Fibroblast of skin of scalp (primary cell): ENCODE measurements at places on chromosomes 3 and 15.

DNA sequence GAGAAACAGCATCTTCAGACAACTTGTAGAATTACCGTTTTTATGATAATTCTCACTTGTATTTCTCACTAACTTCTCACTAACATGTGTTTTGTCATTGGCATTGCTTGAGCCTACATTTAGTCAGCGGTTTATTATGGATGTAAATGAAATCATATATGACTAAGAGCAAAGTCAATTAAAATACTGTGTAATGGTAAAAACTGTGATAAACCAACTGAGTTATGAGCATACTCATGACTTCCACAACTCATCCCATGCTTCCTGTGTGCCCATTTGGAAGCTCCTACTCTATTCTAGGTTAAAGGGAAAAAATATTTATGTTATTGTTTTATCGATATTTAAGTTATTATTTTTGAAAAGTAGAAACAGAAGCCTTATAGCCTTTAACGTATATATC is 12.8 kb downstream of the PXK start:
- no peak for DNase-seq

DNA sequence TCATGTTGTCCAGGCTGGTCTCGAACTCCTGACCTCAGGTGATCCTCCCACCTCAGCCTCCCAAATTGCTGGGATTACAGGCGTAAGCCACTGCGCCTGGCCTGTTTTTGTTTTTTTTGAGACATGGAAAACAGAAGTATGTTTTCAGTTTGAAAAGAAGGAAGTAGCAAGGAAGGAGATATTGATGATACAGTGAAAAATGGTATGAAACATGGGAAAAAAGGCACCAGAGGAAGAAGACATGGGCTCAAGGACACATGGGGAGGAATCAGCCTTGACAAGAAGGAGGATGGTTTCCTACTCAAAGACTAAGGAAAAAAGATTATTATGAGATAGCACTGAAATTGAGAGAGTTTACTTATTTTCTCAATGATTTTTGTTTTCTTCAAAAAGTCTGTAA is 30.7 kb downstream of the FMN1 start:
- no peak for DNase-seq

DNA sequence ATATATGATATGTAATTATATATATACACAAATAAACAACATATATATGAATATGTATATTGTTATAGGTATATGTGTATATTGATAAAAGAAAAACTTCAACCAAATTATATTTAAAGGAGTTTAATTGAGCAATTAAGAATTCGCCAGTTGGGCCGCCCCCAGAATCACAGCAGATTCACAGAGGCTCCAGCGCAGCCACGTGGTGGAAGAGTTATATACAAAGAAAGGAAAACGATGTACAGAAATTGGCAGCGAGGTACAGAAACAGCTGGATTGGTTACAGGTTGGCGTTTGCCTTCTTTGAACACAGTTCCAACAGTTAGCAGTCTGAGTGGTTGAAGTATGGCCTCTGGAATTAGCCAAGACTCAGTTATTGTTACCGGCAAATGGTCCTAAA is 137.3 kb upstream of the SLC24A5 start:
- DNase-seq = no peak

DNA sequence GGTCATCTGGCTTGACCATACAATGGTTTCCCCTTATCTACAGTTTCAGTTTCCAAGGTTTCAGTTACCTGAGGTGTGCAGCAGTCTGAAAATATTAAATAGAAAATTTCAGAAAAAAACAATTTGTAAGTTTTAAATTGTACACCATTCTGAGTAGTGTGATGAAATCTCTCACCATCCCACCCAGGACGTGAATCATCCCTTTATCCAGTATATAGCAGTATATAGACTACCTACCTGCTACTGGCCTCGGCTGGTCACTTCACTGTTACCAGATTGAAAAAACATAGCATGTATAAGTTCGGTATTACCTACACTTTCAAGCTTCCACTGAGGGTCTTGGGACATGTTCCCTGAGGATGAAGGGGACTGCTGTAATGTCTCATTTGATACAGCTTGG is 12.0 kb downstream of the ARIH1 start:
- DNase-seq = no peak

GRCh38 chr3:118984699-118985098 is 49.9 kb downstream of the IGSF11 start:
- DNase-seq = no peak

- no peak for DNase-seq
Observed at GRCh38 chr3:137163241-137163871, 205.6 kb downstream of the IL20RB start.

- peak; percentile 64 for DNase-seq
Observed at GRCh38 chr15:84929795-84930603, 45.5 kb downstream of the SLC28A1 start.

DNA sequence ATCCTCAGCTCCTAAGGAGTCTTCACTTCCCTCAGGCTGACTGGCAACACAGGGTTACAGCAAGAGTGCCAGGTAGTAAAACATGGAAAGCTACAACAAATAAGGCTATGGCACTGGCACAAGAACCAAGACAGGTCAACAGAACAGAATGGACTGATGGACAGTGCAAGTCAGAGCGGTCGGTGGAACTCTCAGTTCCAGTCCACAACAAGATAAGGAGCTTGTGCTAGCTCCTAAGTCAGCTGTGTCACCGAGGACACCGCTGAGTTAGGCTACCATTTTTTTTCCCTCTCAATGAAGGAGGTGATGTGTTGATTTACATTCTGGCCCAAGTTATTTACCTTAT is 55.9 kb upstream of the LIMD1 start:
- no peak for DNase-seq

DNA sequence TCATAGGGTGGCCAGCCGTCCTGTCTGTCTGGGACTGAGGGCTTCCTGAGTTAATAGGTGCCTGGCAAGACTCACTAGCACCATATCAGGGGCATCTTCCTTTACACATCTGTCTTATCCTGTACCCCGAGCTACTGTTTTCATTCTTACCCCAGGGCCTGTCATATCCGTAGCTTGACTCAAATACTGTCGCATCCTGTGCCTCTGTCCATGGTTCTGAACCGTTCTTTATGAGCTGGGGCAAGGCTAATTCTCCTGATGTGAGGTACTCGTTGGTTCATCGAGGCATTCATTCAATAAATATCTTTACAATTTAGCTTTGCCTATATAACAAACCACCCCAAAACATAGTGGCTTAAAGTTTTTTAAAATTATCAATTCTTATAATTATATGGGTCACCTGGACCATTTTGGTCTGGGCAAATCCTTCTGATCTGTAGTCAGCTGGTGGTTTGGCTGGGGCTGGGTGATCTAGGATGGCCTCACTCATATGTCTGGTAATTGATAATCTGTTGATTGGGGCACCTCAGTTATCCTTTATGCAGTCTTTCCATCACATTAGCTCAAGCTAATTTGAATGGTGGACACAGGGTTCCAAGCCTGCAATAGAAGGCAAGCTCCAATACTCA is 121.2 kb downstream of the TLE3 start:
- DNase-seq = peak; percentile 70

DNA sequence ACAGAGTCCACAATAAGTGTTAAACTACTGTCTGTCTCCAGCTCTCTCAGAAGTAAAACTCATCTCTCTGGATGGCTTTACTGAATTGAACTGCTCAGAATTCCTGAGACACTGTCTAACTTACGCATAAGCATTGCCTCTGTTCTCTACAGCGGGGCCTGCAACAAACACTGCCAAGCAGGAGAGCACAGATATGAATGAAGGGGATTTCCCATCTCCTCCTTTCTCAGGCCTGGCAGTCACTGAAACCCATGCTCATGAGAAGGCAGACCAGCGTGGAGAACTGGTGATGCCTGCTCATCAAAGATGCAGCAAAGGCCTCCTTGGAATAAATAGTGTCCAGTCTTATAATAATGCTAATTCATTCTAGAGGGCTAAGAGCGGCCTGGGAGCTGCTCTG is 10.3 kb downstream of the RASGRP1 start:
- DNase-seq = peak; percentile 36

GRCh38 chr3:45965253-45965652 is 22.0 kb downstream of the CXCR6 start:
- DNase-seq = no peak

DNA sequence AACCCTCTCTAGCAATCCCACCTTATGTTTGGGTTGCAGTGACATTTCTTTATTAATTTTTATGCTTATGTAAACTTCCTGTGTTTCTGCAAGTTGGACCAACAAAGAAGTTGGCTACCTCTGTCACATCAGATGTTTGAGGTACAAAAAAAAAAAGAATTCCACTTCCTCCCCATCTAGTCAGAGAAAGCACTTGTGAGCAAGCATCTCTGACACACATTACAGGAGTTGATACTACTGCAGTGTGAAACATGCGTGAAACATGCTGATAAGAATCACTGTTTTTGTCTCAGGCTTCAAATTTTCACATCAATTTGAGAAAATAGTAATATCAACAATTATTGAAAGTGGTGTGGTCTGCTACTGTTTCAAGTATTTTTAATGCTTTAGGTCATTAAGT is 1.3 kb downstream of the SCAANT1 start:
- no peak for DNase-seq

DNA sequence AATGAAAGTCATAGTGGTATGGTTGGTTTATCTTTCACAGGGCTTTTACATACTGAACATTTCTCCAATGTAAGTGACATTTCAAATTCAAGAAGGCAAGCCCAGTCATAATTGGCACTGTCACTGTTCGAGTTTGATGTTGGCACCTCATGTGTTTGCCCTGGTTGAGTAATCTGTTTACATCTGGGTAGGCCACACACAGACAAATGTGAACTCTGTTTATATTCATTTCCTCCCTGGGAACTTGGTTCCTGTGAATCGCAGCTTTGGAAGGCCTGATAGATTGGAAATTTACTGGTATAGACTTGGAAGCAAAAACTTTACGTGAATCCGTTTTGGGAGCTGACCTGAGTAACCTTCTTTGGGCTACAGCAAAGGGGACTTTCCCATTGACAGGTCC is 395.2 kb upstream of the AZI2 start:
- DNase-seq = no peak

GRCh38 chr3:168574455-168575158 is 478.9 kb upstream of the GOLIM4 start:
- DNase-seq = no peak

DNA sequence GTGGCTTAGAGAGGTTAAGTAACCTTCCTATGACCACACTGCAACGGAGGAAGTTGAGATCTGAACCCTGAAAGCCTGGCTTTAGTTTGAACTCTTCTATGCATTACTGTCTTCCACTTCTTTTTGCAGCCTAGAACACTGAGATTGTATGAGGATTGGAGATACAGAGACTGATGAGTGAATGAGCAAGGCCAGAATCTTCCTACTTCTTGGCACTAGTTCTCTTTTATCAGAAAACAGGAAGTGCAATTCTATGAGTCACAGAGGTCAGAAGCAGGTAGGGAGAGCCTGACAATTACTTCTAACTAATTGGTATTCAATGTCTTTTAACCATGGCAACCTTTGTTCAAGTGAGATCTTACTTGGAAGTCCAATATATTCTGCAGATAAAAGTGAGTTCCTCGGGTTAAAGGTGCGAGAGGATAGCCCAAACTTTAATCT is 219.0 kb downstream of the SHQ1 start:
- DNase-seq = no peak

DNA sequence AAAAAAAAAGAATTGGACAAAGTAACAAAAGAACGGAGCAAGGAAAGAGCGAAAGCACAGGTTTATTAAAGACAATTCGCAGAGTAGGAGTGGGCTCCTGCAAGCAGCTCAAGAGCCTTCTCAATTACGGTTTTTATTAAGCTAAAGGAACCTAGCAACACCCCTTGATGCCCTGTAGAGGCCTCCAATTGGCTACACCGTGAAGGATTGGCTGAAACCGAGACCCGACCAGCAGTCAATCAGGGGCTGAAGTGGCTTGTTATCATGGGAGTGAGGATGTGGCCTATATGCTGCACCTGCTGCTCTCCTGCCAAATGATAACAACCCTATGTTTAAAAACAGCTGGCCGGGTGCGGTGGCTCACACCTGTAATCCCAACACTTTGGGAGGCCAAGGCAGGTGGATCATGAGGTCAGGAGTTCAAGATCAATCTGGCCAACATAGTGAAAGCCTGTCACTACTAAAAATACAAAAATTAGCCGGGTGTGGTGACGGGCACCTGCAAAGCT is 20.4 kb upstream of the AP3B2 start:
- no peak for DNase-seq

- no peak for DNase-seq
Observed at GRCh38 chr3:57963811-57964346, 44.3 kb upstream of the FLNB start.

- DNase-seq = peak; percentile 46
Observed at GRCh38 chr3:72174040-72174439, 389.1 kb upstream of the PROK2 start.
